CD4-positive, alpha-beta T cell treated with Interferon gamma for 1 hour (primary cell): ENCODE measurements at places on chromosomes 7 and 10.

GRCh38 chr7:31309407-31309806 lies 31.1 kb downstream of the NEUROD6 start:
- no peak for DNase-seq

- DNase-seq, result no peak
Measured at GRCh38 chr7:139559364-139560105, 36.0 kb downstream of the CLEC2L start.

GRCh38 chr7:115572111-115572510 lies 458.5 kb downstream of the TFEC start:
- DNase-seq, result no peak

- no peak for DNase-seq
Measured at GRCh38 chr7:156792611-156793010, 100.4 kb downstream of the LMBR1 start.
